ENCODE measurements at places on chromosomes 2 and 18. TPM values are rescaled to one million over a fixed set of nuclear protein-coding genes. Genes with fewer than 3 reads are reported as not detected.

Gene SULT1C3
- not detected for total RNA-seq

Gene TTN
- under 0.01 TPM for total RNA-seq

Gene AGXT
- total RNA-seq, result not detected

Gene FAM237A
- total RNA-seq, result not detected

Gene MOGAT1
- total RNA-seq, result not detected

Gene VWC2L
- total RNA-seq, result not detected

Gene MC4R
- under 0.01 TPM for total RNA-seq

Gene TUBA3D
- total RNA-seq, result not detected

Gene ZNF892
- total RNA-seq, result 5.8 TPM

Gene TMEM150A
- 9.2 TPM for total RNA-seq

Gene FAM110C
- total RNA-seq, result 9.2 TPM

Gene GPBAR1
- under 0.01 TPM for total RNA-seq

Gene SLC5A7
- total RNA-seq, result not detected

Gene NETO1
- not detected for total RNA-seq

Gene UGT1A8
- under 0.01 TPM for total RNA-seq

Gene CCDC74B
- total RNA-seq, result 0.38 TPM
